ENCODE measurements at places on chromosomes 1 and 21.

GRCh38 chr1:212485913-212486618 lies 53.3 kb downstream of the NENF start:
- peak; percentile 20 for DNase-seq

GRCh38 chr1:2428490-2428889 lies 16.1 kb upstream of the PEX10 start:
- no peak for DNase-seq

- no peak for DNase-seq
These were observed 489.7 kb downstream of the NPHP4 start for GRCh38 chr1:5502311-5503194.

GRCh38 chr1:92909321-92909720 lies 51.9 kb downstream of the DIPK1A start:
- no peak for DNase-seq

DNA sequence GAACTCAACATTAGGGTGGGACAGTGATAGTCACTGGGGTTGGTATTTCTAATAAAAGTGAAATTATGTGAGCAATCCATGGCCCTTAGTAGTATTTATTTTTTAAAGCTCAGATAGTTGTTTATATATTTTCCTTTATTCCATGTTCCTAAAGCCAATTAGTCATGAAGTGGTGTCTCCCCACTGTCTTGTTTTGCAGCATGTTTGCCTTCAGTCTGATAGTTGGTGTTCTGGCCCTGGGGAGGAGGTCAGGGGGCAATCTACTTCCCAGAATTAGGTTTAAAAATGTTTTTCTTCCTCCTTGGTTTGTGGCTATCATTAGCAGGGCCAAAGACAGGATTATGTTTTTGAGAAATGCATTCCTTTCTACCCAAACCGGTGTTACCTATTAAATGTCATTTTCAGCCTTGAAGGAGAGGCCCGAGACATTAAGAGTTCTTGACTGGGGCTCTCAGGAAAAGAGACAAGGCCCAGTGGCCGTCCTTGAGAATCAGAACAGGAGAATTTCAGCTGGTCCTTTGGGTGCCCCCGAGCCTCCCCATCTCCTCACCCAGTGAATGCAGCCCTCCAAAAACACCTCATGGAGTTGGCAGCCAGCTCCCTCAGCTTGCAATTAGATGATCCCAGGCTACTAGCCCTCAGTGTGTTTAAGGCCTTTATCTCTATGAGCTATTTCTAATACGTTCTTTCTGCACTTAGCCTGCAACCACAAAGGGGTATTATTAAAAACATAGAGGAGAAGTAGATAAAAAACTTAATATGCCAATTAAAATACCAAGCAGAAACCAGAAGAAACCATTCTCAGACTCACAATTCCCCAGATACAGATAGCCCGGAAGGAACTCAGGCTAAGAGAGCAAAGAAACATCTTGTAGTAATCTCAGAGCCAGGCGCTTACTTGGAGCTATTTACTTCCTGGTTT lies 71.3 kb upstream of the NGF start:
- DNase-seq: no peak

GRCh38 chr1:14970799-14971141 lies 182.8 kb upstream of the TMEM51 start:
- no peak for DNase-seq

DNA sequence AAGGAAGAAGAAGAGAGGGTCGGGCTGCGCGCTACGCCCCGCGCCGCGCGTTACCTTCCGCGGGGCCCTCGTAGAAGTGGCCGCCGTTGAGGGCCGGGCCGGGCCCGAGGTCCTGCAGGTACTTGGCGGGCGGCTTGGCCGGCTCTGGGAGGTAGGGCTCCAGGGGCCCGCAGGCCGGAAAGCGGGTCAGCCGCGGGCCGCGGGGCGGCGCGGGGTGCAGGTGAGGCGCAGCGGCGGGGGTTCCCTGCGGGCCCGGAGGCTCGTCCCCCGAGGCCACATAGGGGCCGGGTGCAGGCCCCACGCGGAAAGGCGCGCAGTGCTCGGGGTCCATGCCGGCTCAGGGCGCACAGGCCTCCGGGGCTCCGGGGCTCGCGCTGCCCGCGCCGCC lies 196 bp downstream of the ALX3 start:
- no peak for DNase-seq

DNA sequence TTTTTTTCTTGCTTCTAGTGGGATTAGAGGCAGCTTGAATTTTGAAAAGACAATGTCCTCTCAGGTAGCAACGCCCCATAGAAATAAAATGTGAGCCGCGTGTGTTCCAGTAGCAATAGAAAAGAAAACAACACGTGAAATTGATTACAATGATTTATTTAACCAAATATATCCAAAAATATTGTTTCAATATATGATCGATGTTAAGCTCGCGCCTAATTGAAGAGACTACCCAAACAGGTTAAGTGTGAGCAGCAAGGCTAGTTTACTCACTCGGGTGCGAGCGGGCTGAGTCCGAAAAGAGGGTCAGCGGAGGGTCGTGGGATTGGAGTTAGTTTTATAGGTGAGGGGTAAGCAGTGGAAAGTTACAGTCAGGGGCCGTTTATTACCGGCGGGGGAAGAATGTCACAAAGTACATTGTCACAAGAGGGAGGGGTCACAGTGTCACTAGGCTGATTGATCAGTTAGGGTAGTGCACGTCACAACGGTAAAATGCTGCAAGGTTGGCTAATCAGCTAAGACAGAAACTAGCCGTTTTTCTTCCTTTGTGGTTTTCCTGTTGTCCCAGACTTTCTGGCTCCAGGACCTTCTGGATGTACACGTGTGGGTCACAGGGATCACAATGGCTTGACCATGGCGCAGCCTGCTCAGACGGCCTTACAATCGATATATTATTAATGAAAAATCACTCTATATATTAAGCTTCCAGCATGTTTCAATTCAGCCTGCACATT lies 697 bp upstream of the ZNF670 start:
- no peak for DNase-seq

DNA sequence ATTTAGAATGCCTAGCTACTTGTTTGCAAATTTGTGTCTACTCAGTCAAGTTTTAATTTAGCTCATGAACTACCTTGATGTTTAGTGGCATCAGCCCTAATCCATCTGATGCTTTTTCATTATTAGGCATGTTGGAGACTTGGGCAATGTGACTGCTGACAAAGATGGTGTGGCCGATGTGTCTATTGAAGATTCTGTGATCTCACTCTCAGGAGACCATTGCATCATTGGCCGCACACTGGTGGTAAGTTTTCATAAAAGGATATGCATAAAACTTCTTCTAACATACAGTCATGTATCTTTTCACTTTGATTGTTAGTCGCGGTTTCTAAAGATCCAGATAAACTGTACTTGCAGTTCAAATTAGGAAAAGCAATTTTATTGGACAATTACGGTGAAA lies 7.6 kb downstream of the SOD1 start:
- no peak for DNase-seq

GRCh38 chr1:168453056-168453455 lies 90.7 kb downstream of the XCL2 start:
- no peak for DNase-seq

- DNase-seq: no peak
These were observed 50.6 kb upstream of the SLC35A3 start for GRCh38 chr1:99919220-99919619.

DNA sequence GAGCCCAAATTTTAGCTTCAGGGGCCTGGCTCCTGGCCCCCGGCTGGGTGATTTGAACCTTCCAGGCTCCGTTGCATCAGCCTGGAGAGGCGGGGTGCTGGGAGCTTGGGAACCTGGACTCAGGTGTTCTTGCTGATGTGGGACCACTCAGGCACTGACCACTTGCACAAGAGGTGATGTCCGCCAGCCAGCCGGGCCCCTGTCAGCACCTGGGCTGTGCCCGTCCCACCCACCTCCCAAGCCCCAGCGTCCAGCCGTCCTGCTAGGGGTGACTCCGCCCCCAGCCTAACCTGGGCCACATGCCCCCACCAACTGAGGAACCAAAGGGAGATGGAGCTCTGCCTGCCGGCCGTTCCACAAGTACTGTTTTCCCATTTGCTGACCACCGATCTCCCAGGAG lies 47.4 kb upstream of the ARHGEF16 start:
- no peak for DNase-seq

DNA sequence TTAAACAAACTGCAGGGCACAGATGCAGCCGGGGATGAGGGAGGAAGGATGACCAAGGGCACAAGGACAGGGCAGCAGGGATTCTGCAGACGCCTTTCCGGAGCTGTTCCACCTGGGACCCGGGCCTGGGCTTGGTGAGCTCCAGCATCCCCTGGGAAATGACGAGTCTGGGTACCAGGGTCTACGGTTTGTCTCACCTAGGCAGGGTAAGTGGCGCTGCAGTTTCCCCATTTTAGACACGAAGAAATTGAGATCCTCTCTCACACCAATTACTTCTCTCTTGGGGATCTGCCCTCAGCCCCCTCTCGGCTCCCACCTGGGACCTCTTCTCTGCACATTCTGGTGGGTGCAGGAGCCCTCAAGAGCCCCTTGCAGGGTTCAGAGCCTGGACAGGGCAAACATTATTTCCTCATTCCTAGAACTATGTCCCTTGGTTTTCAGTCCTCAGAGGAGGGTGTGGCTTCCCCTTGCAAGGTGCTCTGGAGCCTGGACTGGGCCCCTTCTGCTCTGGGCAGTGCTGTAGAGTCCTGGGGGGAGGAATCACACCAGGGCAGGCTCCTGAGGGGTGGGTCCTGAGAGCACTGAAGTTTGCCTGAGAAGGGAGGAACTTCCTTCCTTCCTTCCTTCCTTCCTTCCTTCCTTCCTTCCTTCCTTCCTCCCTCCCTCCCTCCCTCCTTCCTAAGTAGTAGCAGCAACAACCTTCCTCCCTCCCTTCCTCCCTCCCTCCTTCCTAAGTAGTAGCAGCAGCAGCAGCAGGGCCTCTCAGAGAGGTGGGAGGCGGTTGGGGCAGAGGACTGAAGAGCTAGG lies 16.0 kb downstream of the RAP1GAP start:
- no peak for DNase-seq

DNA sequence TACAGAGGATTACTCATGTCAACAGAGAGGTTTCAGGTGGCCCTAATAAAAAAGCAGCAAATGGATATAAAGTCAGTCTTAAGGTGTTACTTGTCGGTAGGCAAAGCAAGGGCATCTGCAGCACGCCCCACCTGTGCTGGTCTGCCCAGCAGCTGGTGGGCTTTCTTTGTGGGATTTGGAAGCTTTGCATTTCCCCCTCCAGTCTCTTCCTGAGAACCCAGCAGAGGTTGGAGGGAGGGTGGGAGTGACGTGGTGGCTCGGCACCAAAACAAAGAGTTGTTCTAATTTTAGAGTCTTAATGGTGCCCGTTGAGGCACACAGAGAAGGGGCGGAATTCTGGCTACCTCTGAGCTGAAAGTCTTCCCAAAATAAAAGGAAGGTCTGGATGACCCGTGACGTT lies 4.8 kb upstream of the PCBP3 start:
- no peak for DNase-seq
